ENCODE measurements at places on chromosomes 4 and X.

GRCh38 chr4:90543419-90544170 is 416.4 kb downstream of the CCSER1 start:
- DNase-seq = no peak

DNA sequence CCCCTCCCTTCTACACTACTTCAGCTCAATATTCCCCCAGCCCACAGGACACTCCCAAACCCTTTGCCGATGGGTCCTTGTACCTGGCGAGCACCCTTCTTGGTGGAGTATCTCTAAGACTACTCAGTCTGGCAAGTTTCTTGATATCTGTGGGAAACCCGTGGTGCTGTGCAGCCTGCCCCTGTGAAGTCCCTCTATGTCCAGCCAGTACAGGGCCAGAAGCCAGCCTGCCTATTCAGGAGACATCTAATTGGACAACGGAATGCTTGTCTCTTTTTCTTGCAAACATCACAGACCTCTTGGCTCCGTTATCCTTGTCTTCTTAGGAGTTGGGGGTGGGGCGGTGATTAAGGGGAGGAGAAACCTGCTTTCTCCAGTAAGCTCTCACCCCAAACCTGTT is 3.7 kb upstream of the IGFBP7 start:
- no peak for DNase-seq

- no peak for DNase-seq
Measured at GRCh38 chrX:153876112-153876491, 9.9 kb downstream of the L1CAM start.

DNA sequence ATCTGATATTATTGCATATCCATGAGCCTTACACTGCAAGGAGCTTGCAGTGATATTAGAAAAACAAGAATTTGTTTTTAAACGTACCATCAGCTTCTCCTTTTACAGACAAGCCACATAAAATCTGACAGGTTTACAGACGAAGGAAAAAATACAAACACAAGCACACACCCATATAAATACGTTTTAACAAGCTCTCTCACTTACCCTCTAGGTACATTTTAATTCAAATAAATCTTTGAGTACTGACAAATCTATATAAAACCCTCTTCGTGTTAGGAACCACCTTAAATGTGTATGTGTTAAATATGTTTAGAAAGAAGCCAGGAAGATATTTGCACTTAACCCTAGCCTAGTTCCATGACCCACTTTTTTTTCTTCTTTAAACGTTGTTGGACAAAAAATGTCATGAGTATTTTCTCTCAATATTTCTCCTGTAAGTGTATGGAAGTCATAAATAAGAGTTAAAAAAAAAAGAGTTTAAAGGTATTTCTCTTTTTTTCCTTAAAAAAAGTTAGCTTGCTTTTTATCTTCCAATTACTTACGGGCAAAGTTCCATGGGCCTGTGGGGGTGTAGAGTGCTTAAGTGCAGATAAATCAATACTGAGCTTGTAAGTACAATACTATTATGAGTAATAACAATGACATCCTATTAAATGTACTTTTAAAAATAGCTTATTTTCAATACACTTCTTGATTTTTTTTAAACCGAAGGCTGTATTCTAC is 1.5 kb downstream of the ARAP2 start:
- DNase-seq = no peak

GRCh38 chr4:138871555-138871875 is 144.1 kb upstream of the NOCT start:
- DNase-seq = no peak

DNA sequence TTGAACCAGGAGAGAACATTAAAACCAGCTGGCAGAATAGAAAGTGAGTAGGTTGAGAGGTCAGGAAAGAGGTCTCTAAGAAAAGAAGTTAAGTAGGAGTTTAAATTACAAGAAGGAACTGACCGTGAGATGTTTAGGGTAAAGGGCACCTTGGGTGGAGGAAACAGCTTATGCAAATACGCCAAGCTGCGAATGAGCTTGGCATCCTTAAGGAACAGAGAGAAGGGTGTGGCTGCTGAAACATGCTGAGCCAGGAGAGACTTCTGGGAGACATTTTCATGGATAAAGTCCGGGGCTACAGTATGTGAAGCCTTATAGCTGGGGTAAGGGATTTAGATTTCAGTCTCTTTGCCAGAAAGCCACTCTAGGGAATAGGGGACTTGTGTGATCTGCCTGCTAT is 249.1 kb downstream of the KCNIP4 start:
- no peak for DNase-seq

GRCh38 chrX:121298499-121298898 is 251.1 kb downstream of the GLUD2 start:
- DNase-seq = no peak

- no peak for DNase-seq
Measured at GRCh38 chr4:15144967-15145295, 142.7 kb downstream of the CPEB2 start.

GRCh38 chrX:151396042-151396824 is 773 bp upstream of the VMA21 start:
- peak; percentile 13 for DNase-seq

DNA sequence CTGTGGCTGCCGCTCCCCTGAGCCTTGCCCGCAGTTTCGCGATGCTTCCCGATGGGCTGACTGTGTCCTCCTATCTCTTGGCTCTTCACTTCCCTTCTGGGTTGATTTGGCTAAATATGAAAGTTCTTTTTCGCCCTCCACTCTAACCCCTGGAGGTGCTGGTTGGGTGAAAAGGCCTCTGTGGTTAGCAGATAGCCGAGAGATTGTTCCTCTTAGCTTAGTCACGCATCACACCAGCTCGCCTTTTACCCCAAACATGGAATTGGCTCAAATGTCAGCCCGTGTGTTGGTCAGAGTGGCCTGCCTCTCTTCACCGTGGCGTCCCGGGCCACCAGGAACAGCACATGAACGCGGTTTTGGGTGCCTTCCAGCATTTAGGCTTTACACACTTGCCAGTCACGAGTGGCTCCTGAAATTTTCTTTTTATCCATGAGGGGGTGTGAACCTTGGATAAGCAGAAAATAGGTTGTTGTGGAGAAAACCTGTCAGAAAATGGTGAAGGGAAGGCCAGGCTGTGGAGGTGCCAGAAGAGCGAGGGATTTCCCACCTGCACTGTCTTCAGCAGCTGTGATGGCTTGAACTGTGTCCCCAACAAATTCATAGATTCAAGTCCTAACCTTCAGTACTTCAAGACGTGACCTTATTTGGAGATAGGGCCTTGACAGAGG is 8.9 kb downstream of the CLCN4 start:
- no peak for DNase-seq

GRCh38 chrX:118802857-118803256 is 20.8 kb upstream of the ZCCHC12 start:
- DNase-seq = no peak

DNA sequence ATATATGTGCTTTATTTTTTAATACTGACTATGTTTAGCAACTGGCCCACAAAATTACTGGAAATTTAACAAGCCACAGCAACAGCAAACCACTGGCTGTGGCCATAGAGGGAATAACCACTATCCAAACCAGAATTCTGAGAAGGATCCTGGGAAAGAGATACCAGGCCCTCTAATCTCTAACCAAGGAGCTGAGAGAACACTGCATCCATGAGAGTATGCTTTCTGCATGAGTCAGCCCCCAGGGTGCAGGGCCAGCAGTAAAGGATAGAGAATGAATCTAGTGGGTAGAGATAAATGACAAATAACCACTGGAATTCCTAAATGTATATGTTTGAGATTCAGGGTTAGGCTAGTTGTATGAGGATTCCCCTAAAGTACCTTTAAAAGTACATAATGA is 221.8 kb downstream of the KIT start:
- no peak for DNase-seq

GRCh38 chr4:70715097-70715496 is 6.7 kb upstream of the RUFY3 start:
- DNase-seq = no peak

DNA sequence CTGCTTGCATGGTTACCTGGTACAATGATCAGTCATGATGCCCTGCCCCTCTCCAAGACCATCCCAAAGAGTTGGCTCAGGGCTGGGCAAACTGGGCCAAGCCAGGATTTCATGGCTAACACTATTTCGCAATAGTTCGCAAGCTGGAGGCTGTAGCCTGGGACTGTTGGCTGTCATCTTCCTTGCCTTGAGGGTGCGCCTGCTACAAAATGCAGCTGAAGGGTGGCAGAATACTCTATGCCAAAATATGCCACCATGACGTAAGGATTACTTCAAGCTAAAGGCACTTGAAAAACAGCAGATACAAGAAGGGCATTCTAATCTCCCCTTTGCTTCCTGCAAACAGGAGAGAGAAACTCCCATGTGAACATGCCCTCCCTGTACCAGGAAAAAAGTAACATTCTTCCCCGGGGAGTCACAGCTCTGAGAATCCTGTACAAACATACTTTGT is 21.0 kb downstream of the SAT1 start:
- DNase-seq = no peak

DNA sequence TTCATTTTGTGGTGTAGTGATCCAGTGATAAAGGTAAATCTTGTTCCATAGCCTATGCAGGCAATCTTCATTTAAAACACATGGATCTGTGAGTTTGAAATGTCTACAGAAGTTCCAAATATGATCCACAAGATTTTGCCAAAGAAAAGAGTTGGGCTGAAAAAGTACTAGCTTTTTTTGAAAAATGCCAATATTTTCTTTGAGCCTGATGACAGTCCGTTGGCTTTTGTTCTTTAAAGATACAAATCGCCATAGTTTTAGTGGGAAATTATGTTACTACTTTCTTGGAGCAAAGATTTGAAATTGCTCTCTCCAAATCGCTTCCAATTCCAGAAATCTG is 71.5 kb downstream of the HPGD start:
- DNase-seq = no peak

GRCh38 chrX:56784666-56785065 is 55.6 kb downstream of the NBDY start:
- DNase-seq = no peak

DNA sequence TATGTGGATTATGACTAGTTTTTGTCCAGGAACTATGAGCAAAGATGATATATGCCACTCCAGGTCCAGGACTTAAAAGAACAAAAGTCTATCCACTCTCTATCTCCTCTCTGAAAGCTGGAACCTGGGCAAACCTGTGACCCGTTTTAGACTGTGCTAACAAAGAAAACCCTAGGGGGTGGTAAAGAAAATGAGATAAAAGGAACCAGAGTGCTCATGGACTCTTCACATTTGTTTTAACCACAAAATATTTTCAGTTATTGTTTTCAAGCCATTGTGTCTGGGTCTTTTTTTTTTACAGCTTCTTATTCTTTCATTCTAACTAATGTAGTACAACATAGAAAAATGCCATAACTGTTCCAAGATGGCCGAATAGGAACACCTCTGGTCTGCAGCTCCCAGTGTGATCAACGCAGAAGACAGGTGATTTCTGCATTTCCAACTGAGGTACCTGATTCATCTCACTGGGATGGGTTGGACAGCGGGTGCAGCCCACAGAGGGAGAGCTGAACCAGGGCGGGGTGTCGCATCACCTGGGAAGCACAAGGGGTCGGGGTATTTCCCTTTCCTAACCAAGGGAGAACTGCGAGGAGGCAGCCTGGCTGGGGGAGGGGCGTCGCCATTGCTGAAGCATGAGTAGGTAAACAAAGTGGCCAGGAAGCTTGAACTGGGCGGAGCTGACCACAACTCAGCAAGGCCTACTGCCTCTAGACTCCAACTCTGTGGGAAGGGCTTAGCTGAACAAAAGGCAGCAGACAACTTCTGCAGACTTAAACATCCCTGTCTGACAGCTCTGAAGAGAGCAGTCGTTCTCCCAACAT is 45.1 kb downstream of the CHM start:
- DNase-seq = no peak

DNA sequence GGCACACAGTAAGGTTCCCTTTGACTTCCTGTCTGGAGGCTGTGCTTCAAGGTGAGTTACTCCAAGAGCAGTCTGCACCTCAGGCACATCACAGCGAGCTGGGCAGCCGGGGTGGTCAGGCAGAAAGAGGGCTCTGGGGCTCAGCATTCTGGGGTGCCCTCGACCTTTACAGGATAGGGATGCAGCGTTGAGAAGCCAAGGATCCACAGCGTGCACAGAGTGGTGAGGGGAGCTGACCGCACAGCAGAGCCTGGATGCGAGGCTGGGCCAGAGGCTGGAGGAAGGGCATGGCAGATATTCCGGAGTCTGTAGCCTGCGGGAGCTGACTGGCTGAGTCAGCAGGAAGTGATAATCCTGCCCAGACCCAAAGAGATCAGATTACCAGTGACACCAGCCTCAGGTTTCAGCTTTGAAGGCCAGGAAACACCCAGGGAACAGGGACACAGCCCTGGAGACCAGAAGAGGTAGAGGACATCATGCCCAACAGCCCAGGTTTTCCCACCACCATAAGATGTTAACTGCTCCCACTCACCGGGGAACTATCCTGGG is 38.4 kb upstream of the PDLIM3 start:
- DNase-seq = no peak

- DNase-seq = peak; percentile 49
Measured at GRCh38 chrX:54921427-54922021, 900 bp downstream of the TRO start.

DNA sequence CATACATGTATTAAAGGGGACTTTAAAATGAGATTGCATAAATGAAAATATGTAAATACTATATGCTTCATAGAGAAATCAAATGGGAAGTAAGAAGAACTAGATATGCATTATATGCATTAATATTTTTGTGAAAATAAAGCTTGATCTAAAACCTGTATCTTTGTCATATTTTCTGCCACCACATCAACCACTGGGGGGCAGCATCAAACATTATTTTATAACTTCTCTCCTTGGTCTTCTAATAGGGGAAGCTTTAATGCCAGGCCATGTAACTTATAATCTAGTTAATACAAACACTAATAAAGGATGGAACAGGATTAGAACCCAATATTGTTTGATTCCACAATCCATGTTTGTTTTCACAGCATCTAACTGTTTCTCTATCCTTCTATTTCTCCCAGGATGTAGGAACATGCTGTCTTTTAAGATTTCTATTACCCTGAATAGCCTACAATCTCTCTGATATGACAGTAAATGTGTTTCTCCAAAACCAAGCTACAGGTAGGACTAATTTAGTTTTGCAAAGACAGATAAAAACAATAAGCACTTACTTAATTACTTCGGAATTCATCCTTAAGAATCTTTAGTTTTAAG is 10.0 kb downstream of the QRFPR start:
- DNase-seq = peak; percentile 14

DNA sequence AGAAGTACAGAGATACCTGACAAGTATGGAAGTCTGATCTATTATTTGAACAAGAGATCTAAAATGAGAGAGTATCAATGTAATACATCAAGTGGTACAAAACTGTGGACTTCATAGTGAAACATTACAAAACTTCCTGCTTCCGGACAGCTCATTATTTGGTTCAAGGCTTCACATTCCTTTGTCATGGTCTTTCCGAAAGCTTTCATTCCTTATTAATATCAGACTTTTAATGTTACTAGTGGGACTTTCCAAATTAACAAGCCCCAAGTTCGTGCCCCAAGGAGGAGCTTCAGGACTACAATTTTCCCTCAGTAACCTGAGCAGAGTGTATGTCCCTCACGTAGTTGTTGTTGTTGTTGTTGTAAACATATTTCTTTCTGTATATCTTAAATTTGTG is 1.2 kb downstream of the CHIC2 start:
- DNase-seq = no peak

Measured in stimulated activated CD4-positive, alpha-beta T cell treated with anti-CD3 and anti-CD28 coated beads, Interleukin-1b, Interleukin-23, amount 100 ng/mL, for 4 hours (primary cell).